Iris pigment epithelial cell (primary cell): ENCODE measurements at places on chromosomes 2 and 18.

- DNase-seq: no peak
These were observed 105.7 kb downstream of the CDH2 start for GRCh38 chr18:28071199-28071598.

GRCh38 chr2:143803936-143804335 is 674.7 kb downstream of the ARHGAP15 start:
- peak; percentile 55 for DNase-seq

GRCh38 chr18:57859314-57859713 is 56.2 kb upstream of the ATP8B1 start:
- peak; percentile 39 for DNase-seq

DNA sequence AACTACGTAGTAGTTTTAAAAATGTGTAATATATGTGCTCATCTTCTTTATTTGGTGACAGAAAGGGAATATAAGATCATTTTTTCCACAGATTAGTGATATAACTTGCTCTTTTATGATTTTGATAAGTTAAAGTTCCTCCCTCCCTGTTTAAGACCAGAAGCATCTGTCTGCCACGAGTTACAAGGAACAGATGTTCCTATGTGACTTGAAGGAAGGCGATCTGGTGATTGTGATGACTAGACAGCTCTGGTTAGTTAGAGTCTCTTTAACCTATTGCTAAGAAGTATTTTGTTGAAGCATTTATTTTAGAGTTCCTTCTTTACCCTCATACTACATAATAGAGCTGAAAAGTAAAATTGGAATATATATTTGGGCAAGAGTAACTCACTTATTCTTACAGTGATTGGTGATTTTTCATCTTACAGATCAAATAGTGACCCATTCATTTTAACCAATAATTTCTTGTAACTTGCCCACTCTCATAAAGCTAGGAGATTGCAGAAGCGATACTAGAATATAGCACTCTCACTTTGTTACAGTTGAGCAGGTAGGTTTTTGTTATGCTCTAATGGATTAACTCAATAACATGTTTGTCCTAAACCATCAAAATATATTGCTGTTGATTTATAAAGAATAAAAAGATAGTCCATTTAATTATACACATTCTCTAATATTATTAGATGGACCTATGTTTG is 218.7 kb downstream of the SLC4A10 start:
- no peak for DNase-seq

- DNase-seq: no peak
These were observed 42.4 kb downstream of the BMPR2 start for GRCh38 chr2:202418511-202418910.

DNA sequence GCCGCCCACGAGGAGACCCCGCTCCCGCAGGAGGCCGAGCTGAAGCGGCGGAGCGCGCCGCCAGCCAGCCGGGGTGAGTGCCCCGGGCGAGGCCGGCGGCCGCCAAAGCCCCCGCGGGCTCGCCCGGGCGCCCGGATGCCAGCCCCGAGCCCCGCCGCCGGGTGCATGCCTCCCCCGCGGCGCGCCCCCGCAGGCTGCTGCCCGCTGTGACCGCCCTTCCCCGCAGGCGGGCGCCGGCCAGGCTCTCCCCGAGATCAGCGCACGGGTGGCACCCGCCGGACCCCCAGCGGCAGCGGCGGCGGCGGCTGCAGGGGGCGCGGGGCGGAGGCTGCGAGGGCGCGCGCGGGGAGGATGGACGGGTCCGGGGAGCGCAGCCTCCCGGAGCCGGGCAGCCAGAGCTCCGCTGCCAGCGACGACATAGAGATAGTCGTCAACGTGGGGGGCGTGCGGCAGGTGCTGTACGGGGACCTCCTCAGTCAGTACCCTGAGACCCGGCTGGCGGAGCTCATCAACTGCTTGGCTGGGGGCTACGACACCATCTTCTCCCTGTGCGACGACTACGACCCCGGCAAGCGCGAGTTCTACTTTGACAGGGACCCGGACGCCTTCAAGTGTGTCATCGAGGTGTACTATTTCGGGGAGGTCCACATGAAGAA is 470 bp downstream of the KCNF1 start:
- DNase-seq: no peak

DNA sequence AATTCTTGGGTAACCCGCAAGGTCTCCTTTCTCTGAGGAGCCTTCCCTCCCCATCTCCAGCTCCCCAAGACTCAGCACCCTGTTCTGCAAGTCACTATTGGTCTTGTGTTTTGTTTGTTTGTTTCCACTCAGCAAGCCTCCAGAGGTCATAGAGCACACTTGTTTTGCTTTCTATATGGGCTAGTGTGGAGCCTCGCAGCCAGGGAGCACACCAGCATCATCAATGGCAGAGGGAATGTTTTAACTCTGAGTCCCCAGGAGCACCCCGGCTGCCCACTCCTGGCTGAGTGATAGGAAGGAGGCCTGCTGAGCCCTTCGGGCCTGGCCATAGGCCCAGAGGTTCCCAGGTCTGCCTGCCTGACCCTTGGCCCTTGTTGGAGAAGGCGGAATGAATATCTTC is 36.6 kb downstream of the GLI2 start:
- peak; percentile 56 for DNase-seq

- no peak for DNase-seq
These were observed 117.5 kb upstream of the NCKAP5 start for GRCh38 chr2:133685636-133686215.

- no peak for DNase-seq
These were observed 95.8 kb upstream of the GPC1 start for GRCh38 chr2:240339411-240340360.
